Activated B cell treated with CpG ODN at 0.5 μM for 24 hours (primary cell): ENCODE measurements at places on chromosomes 11 and 22. TPM values are rescaled to one million over a fixed set of nuclear protein-coding genes. Genes with fewer than 3 reads are reported as not detected.

DNA sequence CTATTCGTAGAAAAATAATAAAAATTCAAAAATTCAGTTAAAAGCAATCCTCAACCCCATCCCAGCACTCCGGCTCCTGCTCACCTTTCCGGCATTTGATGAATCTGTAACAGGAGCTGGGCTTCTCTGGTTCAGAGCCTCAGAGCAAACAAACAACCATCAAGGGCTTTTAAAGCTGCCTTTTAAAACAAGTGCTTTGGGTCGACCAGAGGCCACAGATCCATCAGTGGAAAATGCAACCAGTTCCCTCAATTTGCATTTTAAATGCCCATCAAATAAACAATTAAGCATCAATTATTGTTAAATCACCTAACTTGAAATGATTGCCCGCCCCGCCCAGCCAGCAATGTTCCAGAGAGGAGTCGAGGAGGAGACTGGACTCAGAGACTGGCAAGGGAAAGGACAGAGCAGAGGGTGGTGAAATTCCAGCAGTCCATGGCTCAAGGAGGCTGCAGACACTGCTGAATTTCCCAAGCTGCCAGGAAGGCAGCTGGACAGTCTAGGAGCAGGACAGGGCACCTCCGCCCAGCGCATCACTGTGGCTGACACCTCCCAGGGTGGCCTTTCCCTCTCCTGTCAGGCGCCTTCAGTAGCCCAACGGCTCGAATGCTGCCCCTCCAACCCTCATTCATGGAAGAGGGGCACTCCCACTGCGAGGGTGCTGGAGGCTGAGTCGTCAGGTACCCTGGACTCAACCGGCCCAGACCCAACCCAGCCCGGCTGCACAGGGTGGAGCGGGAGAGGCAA is 7.5 kb downstream of the FXYD6 start:
- no peak for DNase-seq

DNA sequence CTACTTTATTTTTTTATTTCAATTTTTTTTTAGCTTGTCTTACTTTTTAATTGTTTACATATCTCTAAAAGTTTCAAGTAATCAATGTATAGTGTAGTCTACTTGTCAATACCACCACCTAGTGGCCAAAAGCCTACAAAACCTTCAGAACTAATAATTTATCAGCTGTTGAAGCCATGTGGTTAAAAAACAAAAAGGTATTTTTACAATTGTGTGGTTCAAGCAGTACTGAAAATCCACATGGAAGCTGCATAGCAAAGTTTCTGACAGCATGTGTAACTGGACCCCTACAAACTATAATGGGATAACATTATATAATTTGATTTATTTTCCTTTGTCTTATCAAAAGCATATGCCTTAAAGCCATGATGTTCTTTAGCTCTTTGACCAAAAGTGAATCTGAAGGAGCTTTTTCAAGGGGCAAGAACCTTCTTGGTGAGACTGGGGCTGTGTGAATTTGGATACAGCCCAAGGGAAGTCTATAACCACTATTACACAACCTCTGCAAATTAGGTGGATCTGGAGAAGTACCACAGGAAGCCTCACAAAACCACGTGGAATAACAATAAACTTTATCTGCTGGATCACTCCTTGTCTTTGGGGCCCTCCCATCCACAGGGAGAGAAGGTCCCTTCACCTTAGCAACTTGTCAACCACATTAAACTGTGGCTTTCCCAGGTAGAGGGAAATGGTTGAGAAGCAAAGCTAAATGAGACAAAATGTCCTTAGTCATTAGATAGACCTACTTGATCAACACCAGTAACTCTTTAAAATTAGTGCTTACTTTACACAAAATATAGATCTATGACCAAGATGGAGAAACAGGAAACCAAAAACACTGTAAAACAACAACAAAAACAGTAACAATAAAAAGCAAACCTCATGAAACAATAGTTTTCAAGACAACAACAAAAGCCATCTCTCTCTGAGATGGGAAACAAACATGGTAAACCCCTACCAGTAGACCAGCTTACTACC is 9.9 kb downstream of the NARS2 start:
- DNase-seq, result no peak

DNA sequence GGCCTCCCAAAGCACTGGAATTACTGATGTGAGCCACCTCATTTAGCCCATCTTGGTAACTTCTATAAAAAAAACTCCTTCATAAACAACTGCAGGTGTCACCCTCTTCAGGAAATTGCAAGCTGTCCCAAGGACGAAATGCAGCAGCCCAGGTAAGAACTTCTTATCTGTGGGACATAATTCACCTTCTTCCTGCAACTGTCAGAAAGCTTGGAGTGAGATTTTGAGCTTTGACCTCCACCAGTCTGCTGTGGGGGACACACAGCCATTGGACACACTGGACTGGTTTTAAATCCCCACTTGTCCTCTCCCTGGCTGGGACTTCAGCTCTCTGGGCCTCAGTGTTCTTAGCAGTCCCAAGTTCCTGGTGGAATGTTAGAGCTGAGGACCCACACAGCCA is 368.5 kb downstream of the MN1 start:
- no peak for DNase-seq

APOA4 gene
- not detected in 2 replicates for total RNA-seq

GRCh38 chr11:17686231-17686980 is 33.0 kb upstream of the MYOD1 start:
- no peak for DNase-seq

DNA sequence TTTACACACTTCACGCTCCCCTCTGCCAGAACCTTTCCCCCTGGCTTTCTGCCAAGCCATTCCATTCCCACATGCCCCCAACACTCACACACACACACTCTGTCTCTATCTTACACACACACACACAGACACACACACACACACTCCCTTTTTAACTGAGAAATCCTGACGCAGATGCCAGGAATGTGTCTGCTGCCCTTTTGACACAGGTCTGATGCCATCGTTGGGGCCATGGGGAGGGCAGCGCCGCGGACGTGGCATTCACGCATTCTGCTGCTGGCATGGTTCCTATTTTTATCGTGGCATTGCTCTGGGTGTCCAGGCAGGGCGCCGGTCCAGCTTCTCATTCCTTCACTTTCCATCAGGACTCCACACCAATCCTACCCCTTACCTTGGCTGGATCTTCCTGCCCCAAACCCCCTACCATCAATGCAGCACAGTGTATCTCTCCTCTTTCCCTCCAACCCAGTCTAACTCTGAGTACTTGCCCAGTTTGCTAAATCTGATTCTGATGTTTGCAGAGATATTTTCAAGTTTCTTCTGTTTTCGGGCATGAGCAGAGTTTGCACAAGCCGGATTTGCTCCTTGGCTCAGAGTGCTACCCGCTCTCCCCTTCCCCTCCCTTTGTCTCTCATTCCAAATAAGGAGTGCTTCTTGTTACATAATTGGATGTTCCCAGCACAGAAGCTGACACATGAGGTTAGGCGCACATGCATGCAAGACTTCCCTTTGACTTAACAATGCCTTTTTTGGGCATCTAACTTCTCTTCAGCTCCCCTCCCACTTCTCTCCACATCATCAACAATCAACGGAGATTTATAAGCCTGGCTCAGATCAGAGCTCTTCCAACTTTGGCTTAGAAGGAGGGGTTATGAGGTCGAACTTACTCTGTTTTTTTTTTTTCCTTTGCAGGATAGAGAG is 18.8 kb downstream of the SNX19 start:
- no peak for DNase-seq

DNA sequence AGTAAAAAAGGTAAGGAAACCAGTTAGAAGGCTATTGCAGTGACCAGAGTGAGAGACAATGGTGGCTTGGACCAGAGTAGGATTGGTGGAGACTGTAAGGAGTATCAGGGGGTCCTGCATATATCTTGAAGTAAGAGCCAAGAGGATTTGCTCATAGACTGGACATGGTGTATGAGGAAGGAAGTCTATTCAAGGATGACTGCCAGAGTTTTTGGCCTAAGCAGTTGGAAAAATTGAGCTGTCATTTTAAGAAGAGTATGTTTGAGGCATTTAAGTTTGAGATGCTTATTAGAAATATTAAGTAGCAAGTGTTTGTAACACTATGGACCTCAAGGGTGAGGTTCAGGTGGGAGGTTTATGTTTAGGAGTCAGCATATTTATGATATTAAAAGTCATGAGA is 596.6 kb downstream of the METTL15 start:
- DNase-seq, result no peak

OR10A2 gene
- total RNA-seq, result not detected in 2 replicates

GRCh38 chr11:92702805-92703448 is 266.5 kb upstream of the MTNR1B start:
- DNase-seq, result no peak

GRCh38 chr11:134145715-134146114 is 76.8 kb downstream of the JAM3 start:
- DNase-seq, result no peak

IRAG1 gene
- not detected in 2 replicates for total RNA-seq

CYTH4 gene
- total RNA-seq, result 37.2 and 40.3 TPM in 2 replicates
